ENCODE measurements at places on chromosomes 2 and 18.

GRCh38 chr2:179571252-179571651 lies 290.2 kb downstream of the ZNF385B start:
- no peak for DNase-seq

DNA sequence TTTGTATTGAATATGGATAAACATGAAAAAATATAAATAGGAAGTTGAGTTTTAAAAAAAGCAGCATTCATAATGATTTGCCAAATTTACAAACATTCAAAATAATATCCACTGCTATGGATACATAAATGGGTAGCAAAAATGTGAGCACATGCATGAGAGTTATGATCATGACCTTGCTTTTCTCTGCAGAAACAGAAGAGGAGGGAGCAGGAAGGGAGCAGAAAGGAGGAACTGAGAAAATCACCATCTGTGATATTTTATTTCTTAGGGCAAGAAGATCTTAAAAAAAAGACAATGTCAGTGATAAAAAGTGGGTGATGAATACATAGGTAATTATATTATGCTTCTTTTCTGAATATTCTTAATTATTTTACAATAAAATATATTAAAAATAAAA lies 17.7 kb upstream of the CCDC93 start:
- peak; percentile 41 for DNase-seq

GRCh38 chr2:29530281-29530680 lies 391.1 kb downstream of the ALK start:
- DNase-seq: no peak

- DNase-seq: no peak
Observed at GRCh38 chr2:201344663-201345366, 12.3 kb downstream of the FLACC1 start.

DNA sequence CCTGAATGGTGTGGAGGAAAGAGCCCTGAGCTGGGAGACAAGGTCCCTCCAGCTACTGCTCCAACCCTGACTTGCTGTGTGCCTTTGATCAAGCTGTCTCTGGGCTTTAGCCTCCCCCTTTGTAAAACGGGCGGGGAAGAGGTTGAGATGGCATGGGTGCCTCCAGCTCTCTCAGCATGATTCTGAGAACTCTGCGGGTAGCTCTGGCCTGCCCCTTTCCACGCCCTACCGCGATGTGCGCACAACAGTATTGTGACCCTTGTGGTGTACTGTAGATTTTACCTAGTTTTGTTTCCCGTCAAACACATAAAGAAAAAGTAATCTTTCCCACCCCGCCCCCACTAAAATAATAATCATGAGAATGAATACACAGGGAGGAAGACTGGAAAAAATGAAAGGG lies 5.3 kb downstream of the CD8A start:
- no peak for DNase-seq

- DNase-seq: no peak
Observed at GRCh38 chr18:7671105-7671504, 104.0 kb downstream of the PTPRM start.

DNA sequence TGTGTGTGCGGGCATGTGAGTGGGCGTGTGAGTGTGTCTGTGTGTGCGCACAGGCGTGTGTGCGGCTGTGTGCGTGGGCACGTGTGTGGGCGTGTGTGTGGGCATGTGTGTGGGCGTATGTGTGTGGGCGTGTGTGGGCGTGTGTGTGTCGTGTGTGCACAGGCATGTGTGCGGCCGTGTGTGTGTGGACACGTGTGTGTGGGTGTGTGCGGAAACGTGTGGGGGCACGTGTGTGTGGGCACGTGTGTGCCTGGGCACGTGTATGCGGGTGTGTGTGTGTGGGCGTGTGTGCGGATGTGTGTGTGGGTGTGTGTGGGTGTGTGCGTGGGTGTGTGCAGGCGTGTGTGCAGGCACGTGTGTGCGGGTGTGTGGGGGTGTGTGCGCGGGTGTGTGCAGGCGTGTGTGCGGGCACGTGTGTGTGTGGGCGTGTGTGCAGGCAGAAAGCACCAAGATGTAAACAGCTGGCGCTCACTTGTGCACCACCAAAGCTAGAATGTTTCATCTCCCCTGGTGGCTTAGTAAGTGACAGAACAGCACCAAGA lies 31.2 kb upstream of the ALKAL2 start:
- no peak for DNase-seq

DNA sequence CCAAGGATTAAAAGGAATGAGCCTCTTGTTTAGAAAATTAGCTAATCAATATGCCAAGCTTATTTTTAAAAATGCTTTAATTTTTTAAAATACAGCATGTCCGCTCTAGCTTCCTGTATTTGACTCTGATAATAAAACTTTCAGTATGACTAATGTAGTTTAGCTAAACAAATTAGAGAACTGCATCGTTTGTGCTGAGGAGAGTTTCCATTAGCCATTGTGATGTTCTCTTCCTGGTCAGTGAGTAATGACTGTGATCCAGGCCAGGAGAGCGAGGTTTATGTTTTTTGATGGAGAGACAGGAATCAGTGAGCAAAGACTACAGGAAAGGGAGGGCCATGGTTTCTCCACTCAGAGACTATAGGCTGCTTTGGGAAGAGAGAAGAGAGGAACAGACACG lies 237.2 kb upstream of the ETAA1 start:
- no peak for DNase-seq

DNA sequence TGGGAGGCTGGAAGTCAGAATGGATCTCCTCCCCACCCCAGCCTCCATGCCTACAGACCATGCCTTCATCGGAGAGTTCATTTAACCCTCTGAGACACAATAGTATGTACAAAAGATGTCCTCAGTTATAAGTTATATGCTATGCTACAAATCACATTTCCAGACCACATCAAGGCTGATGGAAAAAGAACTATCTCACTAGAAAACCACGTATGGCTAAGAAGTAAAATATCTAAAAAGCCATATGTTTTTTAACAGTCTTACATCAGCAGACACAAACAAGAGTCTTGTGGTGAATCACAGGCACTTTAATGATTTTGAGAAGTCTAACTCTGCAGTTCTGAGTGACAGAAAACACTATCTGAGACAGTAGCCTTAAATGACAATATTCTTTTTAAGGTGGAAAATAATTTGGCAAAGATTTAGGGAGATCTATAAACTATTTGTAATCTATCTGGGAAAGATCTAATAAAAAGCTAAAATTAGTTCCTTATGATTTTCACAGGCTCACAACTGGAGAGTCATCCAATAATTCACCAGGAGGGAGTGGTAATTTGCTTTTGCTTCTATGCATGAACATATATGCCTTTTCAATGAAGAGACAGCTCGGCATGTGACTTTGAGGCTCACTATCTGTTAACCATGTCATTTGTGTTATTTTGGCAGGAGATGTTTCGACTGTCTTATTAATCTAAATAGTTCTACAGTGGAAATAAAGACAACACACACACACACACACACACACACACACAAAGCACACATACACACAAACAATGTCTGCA lies 197.5 kb downstream of the IRS1 start:
- no peak for DNase-seq

DNA sequence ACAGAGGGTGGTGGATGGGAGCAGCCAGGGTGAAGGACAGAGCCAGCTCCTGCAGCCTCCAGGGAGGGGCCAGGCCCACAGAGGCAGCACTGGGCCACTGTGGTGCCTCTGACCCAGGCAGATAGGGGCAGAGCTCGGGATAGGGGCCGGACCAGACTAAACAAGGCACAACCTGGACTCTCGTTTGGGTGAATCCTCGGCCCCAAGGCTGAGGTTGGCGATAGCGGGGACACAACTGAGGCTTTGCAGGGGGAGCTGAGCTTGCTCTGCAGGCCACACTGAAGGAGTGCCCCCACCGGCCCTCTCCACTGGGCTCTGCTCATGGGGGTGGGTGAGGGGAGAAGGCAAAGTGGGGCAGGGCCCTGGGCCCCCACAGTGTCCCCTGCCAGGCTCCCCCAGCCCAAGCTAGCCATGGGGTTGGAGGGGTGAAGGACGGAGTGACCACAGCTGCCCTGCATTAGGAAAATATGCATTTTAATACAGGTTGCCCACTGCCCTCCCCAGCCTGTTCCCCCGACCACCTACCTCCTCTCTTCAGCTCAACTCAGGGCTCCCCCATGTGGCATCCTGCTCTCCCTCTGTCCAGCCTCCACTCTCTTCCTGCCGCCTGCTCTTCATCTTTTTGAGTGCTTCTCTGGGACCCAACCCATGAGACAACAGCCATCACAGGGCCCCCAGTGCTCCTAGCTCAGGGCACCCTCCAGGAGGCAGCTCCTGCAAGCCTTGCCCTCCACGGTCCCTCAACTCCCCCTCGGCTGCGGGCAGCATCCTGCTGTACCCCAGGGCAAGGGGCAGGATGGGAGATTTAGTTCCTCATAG lies 152.8 kb downstream of the INHBB start:
- no peak for DNase-seq

DNA sequence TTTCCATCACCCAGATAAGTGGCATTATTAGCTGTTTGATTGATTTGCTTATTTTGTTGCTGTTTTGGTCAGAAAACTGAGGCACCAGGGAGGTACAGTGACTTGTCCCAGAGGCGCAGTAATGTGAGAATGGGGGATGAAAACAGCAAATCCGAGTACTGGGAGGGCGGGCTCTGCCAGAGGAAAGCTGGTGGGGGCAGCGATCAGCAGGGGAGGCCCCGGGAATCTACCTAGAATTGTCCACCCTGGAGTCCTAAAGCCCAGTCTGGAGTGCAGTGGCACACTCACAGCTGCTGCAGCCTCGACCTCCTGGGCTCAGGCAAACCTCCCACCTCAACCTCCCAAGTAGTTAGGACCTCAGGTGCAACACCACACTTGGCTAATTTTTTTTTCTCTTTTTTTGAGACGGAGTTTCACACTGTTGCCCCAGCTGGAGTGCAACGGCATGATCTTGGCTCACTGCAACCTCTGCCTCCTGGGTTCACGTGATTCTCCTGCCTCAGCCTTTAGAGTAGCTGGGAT lies 17.0 kb upstream of the PTMA start:
- DNase-seq: no peak
